ENCODE measurements at places on chromosomes 6 and 20. TPM values are rescaled to one million over a fixed set of nuclear protein-coding genes. Genes with fewer than 3 reads are reported as not detected.

Gene OPRL1
- total RNA-seq, result 2.0 TPM

Gene HTR1E
- total RNA-seq, result not detected

Gene PNLDC1
- total RNA-seq, result 0.11 TPM

Gene ZC3H12D
- total RNA-seq, result 0.18 TPM

Gene PCIF1
- 8.8 TPM for total RNA-seq

Data from pulmonary artery endothelial cell (primary cell).